ENCODE measurements at places on chromosomes 13 and 19. TPM values are rescaled to one million over a fixed set of nuclear protein-coding genes. Genes with fewer than 3 reads are reported as not detected.

OR10H4 gene
- total RNA-seq: not detected

PGLYRP2 gene
- total RNA-seq: not detected

PTOV1 gene
- total RNA-seq: 162 TPM

ZNF837 gene
- 1.6 TPM for total RNA-seq

GRCh38 chr13:27665333-27665732 is 43.6 kb downstream of the POLR1D start:
- peaks cover 7% of the 10 kb centered on the region for H3K36me3 ChIP-seq
- no peak for DNase-seq
- H3K27me3 ChIP-seq: no peaks in the 10 kb centered on the region

- no peak overlapping the region for H3K27ac ChIP-seq
- DNase-seq: no peak
- H3K27me3 ChIP-seq: no peaks in the 10 kb centered on the region
Measured at GRCh38 chr13:67440236-67440975, 210.3 kb upstream of the PCDH9 start.

DNA sequence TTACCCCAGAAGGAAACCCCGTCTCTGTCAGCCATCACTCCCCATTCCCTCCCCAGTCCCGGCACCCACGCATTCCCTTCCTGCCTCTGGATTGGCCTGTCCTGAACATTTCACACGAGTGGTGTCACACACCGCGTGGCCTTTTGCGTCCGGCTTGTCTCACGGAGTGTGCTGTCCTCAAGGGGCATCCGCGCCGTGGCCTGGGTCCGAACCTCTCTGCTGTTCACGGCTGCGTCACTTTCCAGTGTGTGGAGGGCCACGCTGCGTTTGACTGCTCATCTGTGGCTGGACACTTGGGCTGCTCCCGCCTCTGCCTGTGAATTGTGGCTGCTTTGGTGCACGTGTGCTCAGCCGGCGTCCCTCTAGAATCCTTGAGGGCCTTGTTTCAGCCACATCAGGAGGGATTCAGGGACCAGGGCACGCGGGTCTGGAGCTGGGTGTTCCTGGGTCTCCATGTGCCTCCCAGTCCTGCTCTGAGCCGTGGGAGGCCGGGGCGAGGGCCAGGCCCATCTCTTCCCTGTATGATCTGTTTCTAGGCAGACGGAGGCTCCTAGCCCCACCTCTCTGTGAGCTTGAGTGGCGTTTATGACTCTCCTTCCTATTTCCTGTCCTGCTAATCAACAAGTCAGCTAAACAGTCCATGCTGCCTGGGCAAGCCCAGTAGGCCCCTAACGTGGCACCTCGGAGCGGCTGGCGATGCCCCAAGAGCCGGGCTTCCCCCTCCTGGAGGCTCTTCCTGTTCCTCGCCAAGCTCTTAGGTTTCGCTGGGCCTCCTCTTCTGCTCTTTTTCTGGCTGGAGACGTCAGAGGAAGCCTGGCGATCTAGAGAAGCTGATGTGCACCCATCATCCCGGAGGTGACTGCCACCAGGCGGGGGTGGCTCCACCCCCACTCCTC is 8.1 kb downstream of the STK11 start:
- H3K27ac ChIP-seq: peak overlapping the region; percentile 99
- peaks cover 16% of the 10 kb centered on the region for H3K4me1 ChIP-seq
- H3K36me3 ChIP-seq: peaks cover 2% of the 10 kb centered on the region

DNA sequence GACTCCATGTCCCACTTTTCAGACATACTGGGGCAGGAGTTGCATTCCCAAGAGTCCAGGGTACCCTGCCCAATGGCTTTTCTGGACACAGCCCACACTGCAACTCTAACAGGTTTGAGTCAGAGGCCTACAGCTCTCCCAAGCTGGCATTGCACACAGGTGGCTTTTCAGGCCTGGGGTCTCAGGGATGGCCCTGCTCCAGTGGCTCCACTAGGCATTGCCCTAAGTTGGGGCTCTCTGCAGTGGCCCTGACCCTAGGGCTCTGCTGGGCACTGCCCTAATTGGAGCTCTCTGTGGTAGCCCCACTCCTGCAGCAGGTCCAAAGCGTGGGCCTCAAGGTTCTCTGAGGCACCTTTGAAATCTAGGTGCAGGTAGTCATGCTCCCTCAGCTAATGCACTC is 408.8 kb downstream of the SUCLA2 start:
- no peak overlapping the region for H3K27ac ChIP-seq
- no peak overlapping the region for H3K4me3 ChIP-seq
- no peaks in the 10 kb centered on the region for H3K4me1 ChIP-seq

DNA sequence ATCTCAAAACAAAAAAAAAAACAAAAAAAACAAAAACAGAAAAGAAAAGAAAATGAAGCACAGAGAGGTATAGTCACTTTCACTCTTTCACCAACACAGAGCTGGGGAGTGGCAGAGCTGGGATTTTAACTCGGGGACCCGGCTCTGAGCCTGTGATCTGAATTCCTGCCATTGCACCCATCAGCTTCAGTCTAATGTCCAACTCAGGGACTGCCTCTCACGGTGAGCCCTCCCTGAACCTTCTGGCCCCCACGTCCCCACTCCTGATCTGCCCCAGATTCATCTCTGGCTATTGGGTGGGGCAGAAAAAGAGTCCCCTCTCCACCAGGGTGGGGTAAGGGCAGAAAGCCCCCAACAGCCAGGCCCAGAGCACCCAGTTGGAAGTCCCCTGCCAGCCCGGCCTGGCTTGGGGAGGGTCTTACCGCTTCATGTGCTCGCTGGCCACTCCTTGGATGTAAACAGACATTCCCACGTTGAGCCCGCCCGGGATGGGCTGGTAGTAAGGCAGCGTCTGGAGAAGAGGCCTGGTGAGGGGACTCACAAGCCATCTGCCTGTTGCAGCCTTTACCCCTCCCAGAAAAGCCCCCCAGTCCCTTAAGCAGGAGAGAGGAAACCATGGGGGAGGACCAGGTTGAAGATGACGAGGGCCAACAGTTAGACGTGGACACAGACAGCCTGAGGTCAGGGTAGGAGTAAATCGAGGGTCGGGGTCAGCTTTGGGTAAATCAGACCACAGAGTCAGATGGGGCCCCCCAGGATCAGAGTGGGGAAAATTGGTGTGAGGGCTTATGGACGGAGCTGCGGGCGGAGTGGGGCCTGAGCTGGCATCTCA is 520 bp downstream of the LGALS4 start:
- H3K36me3 ChIP-seq: peaks cover 3% of the 10 kb centered on the region
- H3K4me3 ChIP-seq: no peak overlapping the region
- no peak for DNase-seq
- peaks cover 2% of the 10 kb centered on the region for H3K4me1 ChIP-seq

DNA sequence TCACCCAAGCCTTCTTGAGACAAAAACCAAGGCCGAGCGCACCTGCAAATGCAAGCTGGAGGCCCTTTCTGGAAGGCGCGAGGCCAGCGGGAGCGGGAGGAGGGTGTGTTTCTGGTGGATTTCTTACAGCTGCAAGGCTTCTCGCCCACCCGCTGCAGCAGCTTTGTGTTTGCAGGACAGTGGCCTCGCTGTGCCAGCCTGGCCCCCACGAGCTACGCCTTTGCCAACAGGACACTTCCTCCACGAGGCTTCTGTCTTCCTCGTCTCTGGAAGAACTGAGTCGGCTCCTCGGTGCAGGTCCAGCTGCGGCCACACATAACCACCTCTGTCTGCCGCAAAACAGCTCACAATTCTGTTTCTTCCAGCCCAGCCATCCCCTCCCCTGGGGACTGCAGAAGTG is 10.1 kb downstream of the ATCAY start:
- peaks cover 6% of the 10 kb centered on the region for H3K27me3 ChIP-seq
- no peak overlapping the region for H3K4me3 ChIP-seq
- no peak for DNase-seq
- no peak overlapping the region for H3K27ac ChIP-seq
- H3K36me3 ChIP-seq: peaks cover 2% of the 10 kb centered on the region

DNA sequence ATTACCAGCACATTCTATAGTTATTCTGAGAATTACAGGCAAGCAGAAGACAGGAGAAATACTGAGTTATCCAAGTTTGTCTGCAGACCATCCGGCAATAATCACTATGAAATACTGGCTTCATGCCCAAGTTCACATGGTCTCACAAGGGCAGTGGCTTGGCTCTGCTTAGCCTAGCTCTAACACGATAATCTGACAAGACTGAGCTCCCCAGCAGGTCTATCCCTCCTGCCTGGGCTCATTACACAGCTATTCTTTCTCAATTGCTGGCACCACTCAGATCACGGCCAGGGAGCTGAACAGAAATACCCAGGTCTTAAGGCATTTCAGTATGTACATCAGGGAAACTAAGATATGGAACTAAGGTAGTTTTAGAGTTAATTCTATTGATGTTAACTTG is 361.6 kb upstream of the PCDH20 start:
- H3K27me3 ChIP-seq: no peaks in the 10 kb centered on the region
- DNase-seq: no peak
- no peaks in the 10 kb centered on the region for H3K4me1 ChIP-seq

DNA sequence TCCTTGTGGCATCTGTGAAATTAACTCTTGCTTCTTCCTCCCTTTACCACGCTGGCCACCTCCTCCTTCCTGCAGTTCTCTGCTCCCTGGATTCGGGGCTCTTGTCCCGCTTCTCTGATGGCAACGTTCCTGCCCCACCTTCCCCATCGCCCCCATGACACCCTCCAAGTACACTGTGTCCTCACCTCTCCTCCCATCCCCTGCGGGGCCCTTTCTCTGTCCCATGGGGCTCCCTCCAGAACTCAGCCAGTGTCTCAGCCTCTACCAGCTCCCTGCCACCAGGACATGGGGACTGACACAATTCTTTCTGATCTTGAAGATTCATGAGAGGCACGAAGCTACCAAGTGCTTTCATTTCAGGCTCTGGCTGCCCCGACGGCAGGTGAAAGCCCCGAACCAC is 9.1 kb downstream of the CARS2 start:
- no peaks in the 10 kb centered on the region for H3K27me3 ChIP-seq
- H3K4me3 ChIP-seq: no peak overlapping the region
- no peak for DNase-seq
- peaks cover 18% of the 10 kb centered on the region for H3K4me1 ChIP-seq

GRCh38 chr13:110713981-110714796 is 689 bp downstream of the ING1 start:
- peak; percentile 59 for DNase-seq
- H3K4me3 ChIP-seq: peak overlapping the region; percentile 98
- peak overlapping the region; percentile 99 for H3K27ac ChIP-seq

DNA sequence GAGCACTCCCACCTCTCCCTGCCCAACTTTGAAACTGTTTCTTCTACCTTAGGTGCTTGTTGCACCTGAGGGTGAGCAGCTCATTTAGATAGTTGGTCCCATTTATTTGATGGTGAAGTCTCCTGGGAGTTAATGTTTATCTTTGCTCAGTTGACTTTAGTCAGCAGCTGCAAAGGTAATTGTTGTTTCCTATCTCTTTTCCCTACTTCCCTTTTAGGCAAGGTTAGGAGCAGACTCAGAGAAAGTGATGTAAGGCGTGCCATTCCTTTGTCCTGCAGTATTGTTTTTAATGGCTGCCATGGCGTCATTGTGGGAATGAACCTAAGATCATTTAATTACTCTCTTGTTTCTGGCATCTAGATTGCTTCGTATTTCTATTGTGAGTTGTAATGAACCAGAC is 11.6 kb downstream of the AKAP11 start:
- H3K4me3 ChIP-seq: no peak overlapping the region
- H3K4me1 ChIP-seq: peaks cover 30% of the 10 kb centered on the region
- no peak for DNase-seq
- no peak overlapping the region for H3K27ac ChIP-seq

DNA sequence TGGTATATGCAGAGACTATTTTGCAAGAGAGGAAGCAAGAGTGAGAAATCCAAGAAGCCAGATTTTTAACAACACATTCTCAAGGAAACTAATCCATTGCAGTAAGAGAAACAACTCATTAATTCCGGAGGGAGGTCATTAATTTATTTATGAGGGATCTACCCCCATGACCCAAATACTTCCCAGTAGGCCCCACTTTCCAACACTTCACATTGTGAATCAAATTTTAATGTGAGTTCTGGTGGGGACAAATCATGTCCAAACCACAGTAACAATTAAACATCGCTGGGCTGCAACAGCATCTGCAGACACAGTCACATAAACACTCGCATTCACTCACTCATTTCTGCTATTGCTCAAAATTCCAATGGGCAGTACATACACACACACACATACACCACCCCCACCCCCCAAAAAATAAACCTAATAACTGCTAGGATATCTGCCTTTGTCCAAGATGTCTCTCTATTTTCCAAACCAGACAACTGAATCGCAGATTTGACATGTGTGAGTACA is 1483.7 kb downstream of the PCDH9 start:
- H3K4me1 ChIP-seq: no peaks in the 10 kb centered on the region
- H3K36me3 ChIP-seq: no peaks in the 10 kb centered on the region
- H3K27ac ChIP-seq: no peak overlapping the region
- DNase-seq: no peak
